ENCODE measurements at places on chromosomes 4 and X. TPM values are rescaled to one million over a fixed set of nuclear protein-coding genes. Genes with fewer than 3 reads are reported as not detected.

SPATA18 gene
- 21.0 TPM for total RNA-seq

NUP62CL gene
- 3.8 TPM for total RNA-seq

MAGEA4 gene
- total RNA-seq, result not detected

RBM3 gene
- 246 TPM for total RNA-seq

GRIA3 gene
- not detected for total RNA-seq

CLNK gene
- not detected for total RNA-seq

ZNF157 gene
- 0.27 TPM for total RNA-seq
